Activated T-helper 1 cell treated with Interleukin-2 at 50 U/mL for 16 hours (primary cell): ENCODE measurements at places on chromosomes 6 and 20.

GRCh38 chr6:101465863-101466262 lies 72.4 kb downstream of the GRIK2 start:
- DNase-seq: no peak

GRCh38 chr20:33539129-33539528 lies 49.2 kb downstream of the CBFA2T2 start:
- no peak for DNase-seq

DNA sequence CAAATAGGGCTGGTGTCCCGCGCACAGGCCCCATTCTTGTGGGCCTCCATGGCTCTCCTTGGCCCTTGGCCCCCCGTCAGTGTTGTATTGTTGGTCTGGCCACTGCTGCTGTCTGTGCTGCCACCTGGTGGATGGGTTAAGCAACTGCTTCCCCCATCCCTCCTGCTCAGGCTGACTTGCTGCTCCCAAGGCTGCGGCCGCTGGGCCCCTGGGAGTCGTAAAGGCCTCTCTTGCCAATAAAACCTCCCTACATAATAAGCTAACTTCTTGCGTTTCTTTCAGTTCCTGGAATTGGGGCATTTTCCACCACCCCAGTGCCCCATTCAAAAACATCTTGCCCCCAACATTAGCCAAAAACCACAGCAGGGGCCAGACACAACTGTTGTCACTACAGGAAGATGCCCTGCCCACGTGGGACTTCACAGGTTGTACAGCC lies 27.1 kb downstream of the CD83 start:
- peak; percentile 47 for DNase-seq

GRCh38 chr6:46849361-46849690 lies 56.1 kb downstream of the MEP1A start:
- DNase-seq: no peak

- DNase-seq: no peak
Measured at GRCh38 chr6:144279484-144280150, 5.5 kb upstream of the UTRN start.

GRCh38 chr6:106168097-106168888 lies 82.2 kb downstream of the PRDM1 start:
- DNase-seq: no peak

DNA sequence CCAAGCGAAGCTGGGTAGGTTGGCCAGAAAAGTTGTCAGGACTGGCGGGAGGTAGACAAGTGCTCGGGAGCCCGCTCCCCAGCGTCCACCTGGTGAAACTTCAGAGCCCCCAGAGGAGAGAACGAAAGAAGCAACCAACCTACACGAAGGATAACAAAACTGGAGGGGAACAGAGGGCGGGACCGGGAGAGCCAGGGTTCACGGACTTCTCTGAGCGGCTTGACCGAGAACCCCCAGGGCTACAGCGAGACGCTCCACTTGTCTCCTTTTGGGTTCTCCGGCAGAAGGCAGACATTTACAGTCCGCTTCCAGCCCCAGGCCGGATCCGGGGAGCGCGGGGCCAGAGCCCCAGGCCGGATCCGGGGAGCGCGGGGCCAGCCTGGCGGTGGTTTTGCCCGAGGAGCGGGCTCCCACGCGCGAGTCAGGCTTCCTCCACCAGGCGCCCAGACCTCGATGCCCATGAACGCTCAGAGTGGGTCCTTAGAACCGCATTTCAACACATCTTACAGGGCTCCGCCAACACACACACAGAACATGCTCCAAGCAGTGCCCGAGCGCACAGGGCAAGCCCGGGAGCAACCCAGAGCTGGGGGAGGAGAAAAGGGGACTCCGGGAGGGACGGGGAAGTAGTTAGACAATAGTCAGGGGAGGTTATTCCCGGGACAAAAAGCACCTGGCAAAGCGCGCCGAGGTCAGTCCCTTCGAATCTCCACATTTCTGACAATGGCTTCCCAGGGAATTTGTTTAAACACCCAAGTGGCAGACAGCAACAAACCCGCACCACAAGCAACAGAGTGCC lies 1.1 kb downstream of the PTPRK start:
- DNase-seq: peak; percentile 0

DNA sequence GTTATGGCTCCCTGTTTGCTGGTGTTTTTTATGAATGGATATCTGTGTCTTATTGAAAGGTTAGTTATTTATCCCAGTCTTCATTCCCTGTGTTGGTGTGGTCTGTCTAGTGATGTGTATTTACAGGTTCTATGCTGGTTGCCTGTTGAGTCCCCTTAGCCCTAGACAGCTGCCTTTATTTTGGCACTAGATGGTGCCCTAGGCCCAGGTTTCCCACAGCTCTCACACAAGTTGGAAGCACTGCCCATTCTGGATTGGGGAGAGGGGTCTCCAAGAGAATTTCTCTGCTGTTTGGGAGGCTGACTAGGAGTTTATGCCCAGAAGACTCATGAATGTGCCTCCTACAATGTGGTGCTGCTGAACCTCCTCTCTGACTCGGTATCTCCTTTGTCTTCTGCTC lies 12.4 kb downstream of the GRM1 start:
- DNase-seq: no peak
